ENCODE measurements at places on chromosomes 16 and 17.

- no peak for DNase-seq
Measured at GRCh38 chr17:8659758-8660410, 29.4 kb upstream of the MYH10 start.

GRCh38 chr16:9082422-9082821 is 9.0 kb upstream of the HAPSTR1 start:
- no peak for DNase-seq

DNA sequence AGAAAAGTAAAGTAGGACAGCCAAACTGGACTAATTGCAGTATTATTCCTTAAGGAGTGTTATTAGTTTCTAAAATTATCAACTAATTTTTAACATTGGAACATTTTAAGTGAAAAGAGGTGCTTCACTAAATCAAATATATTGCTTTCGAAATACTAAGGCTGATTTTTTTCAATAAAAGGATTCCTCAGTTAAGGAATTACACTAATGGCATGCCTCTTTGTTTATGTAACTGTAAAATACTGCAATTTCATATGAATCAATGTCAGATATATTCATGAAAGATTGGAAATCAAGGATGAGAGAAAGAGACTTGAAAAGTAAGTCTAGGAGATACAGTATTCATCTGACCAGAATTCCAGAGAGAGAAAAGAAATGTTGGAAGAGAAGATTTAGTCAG is 129.8 kb downstream of the TANC2 start:
- DNase-seq, result peak; percentile 12

DNA sequence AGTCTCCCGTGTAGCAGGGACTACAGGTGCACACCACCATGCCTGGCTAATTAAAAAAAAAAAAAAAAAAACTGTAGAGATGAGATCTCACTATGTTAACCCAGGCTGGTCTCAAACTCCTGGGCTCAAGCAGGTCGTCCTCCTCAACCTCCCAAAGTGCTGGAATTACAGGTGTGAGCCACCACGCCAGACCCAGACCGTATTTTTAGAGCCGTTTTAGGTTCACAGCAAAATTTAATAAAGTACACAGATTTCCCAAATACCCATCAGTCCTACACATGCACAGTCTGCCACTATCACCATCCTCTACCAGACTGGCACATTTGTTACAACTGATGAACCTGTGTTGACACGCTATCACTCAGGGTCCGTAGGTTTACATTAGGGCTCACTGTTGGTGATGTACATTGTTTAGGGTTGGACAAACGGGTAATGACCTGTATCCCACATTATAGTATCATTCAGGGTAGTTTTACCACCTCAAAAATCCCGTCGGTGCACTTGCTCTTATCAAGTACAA is 10.4 kb downstream of the HS3ST3B1 start:
- DNase-seq, result no peak

GRCh38 chr17:36640346-36640745 is 39.0 kb downstream of the MRM1 start:
- no peak for DNase-seq

GRCh38 chr16:4411684-4412083 is 4.7 kb downstream of the CORO7 start:
- no peak for DNase-seq

- DNase-seq, result no peak
Measured at GRCh38 chr16:71250461-71251235, 20.1 kb upstream of the HYDIN start.

DNA sequence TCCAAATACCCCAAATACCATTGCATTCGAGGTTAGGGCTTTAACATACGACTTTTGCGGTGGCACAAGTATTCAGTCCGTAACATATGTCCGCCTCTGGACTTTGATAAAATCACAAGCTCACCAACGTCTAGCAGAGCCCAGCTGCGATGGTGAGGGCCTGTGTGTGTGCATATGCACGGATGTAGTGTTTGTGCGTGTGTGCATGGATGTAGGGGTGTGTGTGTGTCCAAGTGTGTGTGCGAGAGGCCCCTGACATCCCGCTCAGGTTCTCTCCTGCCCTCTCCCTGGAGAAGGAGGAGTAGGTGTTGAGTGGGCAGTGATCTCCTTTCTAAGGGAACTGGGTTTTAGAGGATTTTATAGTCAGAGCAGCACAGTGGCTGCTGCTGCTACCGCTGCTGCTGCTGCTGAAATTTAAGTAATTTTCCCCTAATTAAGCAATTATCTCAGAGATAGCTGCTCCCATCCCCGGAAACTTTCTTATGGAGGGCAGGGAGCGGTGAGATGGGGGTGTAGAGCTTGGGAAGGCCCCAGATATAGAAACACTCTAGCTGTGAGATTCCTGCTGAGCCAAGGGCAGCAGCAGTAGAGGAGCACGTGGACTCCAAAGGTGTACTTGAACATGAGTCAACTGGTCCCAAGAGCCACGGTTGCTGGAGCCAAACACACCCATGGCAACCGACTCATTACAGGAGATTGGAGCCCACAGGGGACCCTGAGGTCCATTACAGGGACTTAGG is 121.7 kb upstream of the SDK2 start:
- DNase-seq, result no peak

GRCh38 chr16:80689487-80689886 is 114.9 kb downstream of the CDYL2 start:
- no peak for DNase-seq

- DNase-seq, result no peak
Measured at GRCh38 chr17:27430882-27431491, 25.3 kb upstream of the KSR1 start.

GRCh38 chr17:7572338-7572587 is 7.2 kb upstream of the CD68 start:
- no peak for DNase-seq

GRCh38 chr17:32483451-32484019 is 3.3 kb upstream of the CDK5R1 start:
- peak; percentile 54 for DNase-seq

DNA sequence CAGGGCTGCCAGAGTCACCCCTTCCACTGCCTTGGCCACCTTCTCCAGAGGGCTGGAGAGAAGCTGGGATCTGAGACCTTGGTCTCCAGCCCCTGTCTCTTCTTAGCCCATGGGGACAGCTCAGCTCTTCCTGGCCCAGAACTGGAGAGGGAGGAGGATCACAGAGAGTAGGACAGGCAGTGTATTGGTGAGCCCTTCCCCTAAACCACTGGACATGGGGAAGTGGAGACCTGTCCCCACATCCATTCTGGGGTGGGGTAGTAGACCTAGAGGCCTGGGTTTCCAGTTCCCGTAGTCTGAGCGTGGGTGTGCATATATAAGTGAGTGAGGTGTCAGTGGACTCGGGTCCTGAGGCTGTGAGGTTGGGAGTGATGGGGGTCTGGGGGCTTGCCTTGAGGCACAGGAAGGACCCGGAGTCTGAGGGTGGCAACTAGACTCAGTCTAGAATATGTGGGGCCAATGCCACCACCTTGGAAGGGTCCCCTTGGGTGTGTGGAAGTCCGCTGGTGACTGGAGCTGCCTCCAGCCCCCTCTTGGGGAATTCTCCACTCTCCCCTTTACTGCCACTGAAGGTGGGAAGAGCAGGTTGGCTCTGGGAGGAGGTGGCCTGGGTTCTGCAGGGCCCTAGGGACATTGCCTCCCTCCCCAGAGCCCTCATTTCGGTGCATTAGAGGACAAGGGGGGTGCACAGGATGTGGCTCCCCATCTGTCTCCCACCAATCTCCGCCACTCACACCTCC is 19.9 kb downstream of the GJD3 start:
- DNase-seq, result no peak

DNA sequence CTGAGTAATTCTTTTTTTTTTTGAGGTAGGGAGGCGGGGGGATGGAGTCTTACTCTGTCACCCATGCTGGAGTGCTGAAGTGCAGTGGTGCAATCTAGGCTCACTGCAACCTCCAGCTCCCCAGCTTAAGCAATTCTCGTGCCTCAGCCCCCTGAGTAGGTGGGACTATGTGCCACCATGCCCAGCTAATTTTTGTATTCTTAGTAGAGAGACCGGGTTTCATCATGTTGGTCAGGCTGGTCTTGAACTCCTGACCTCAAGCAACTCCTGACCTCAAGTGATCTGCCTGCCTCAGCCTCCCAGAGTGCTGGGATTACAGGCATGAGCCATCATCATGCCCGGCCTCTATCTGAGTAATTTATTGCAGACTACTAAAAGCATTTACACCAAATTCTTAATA is 19.4 kb downstream of the KPNB1 start:
- DNase-seq, result no peak

- DNase-seq, result no peak
Measured at GRCh38 chr16:88131256-88131655, 180.0 kb downstream of the BANP start.

DNA sequence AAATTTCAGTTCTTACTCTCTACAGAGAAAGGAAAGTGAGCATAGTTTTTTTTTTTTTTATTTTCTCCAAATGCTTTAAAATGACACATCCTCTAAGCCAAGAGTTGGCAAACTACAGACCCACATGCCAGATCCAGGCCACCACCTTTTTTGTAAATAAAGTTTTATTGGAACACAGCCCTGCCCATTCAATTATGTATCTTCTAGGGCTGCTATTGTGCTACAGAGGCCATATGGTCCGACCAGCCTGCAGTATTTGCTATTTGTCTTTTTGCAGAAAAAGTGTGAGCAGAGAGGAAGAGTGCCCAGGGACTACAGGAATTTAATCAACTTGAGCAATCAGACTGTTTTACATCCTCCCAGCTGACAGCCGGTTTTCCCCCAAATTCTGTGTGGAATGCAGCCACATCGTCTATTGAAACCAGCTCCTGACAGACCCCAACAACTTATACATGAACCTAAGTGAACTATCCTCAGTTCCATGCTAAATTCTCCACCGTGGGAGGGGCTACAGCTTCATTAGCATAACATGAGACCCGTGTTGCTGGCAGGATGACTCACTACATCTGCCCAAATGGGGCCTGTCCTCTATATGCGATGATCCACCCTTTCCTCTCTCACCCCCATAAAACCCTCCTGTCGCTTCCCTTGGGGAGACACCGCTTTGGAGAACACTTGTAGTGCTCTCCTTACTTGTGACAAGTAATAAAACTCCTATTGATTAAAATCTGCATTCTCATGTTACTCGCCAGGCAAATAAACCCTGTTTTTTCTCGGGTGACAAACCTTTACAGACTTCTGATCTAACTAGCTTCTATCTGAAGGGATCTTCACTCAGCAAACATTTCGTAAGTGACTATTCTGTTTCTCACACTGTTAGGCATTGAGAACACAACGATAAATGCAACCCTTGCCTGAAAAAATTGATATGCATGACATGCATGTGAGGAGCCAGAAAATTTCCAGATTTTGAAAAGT is 149.4 kb upstream of the HS3ST3A1 start:
- DNase-seq, result peak; percentile 27

- no peak for DNase-seq
Measured at GRCh38 chr17:67050471-67051154, 6.3 kb downstream of the CACNG1 start.

DNA sequence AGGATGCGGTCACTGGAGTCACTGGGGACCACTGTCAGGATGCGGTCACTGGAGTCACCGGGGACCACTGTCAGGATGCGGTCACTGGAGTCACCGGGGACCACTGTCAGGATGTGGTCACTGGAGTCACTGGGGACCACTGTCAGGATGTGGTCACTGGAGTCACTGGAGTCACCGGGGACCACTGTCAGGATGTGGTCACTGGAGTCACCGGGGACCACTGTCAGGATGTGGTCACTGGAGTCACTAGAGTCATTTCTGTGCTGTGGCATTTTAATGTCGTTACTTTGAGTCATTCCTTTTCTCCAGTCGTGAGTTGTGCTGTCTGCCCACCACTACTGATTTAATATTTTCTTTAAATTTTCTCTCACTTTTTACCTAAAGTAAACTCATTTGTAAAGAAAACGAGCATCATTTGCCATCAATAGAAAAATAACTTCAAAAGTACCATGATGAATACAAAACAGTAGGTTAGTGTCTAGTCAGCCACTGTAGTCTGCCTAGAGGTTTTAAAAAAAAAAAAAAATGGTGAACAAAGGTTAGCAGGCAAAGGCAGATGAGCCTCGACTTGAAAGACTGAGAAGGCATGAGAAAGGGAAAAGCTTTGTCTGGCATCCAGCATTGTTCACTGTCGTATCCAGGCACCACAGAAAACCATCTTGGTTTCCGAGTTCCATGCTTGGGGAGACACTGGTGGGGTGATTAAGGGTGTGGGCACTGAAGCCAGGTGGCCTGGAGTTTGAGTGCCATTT is 346.6 kb downstream of the SNX29 start:
- DNase-seq, result no peak

GRCh38 chr16:88881007-88881615 is 14.7 kb upstream of the PABPN1L start:
- no peak for DNase-seq

- no peak for DNase-seq
Measured at GRCh38 chr16:89472711-89473075, 17.7 kb downstream of the ANKRD11 start.

DNA sequence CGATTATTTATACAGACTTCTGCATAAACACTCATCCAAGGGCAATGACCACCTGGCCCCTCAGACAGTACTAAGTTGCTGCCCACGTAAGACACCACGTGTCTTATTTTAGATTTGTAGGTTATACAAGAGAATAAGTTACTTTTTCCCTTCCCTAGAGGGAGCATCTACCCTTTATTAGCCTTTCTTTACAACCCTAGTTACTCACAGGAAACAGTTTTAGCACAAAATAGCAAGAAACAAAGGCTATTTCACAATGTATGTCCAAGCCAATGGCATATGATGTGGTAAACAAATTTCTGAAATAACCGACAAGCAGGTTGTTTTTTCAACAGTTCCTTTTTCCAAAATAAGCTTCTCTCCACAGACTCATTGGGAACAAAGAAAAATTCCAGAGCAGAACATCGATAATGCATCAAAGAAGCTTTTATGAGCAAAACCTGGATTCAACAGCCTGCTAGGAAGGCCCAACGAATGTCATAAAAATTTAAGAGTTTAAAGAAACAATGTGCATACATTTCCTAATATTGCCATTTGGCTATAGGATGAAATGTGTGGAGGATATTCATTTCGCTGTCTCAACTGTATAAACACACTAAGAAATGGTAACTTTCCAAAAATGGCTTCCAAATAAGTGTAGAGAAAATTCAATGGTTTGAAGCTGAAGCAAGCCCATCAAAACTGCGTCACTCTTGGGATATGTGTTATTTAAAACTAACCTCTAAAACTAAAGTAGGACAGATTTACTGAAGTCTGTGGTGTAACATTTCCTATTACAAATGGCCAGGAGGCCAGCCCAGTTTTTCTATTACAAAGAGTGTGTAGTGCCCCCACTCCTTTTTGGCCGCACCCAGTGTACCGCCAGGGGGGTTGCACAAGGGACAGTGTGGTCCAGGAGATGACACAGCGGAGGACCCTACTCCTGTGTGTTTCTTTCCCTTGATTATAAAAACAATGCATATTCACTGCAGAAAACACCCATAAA is 50.4 kb upstream of the ERN1 start:
- no peak for DNase-seq

Measured in astrocyte (in vitro differentiated cells and primary cell).